ENCODE measurements at places on chromosomes 13 and 19.

GRCh38 chr13:27151798-27152599 is 19.6 kb downstream of the USP12 start:
- DNase-seq: no peak

- DNase-seq: no peak
Observed at GRCh38 chr13:37534181-37534580, 64.4 kb downstream of the POSTN start.

DNA sequence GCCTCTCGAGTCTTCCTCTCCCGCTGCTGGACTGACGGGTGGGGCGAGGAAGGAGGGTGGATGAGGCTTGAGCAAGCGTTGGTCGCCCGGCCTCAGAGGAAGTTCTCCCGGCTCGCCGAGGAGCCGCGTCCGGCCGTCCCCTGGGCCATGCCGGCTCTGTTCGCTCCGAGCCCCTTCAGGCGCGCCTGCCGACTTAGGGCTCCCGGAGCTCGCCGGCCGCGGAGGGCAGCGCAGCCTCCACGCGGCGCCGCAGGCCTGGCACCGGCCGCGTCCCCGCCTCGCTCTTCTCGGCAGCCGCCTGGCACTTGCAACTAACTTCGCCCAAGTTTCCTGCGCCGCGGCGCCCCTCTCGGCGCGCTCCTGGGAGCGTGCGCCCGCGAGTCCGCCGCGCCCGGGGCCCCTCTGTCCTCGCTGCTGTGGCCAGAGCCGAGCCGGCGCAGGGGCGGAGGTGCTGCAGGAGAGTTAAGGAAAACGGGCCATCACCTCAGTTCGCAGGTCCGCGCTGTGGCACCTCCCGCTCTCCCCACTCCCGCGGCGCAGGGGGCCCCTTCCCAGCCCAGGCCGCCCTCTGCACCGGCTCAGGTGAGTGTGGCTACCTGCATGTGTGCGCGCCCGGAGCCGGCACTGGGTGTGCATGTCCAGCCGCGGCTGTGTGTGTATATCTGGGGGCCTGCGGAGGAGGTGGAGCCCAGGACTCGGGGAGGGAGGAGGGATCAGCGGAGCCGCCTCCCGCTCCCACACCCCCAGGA is 641 bp upstream of the SOX21 start:
- no peak for DNase-seq

DNA sequence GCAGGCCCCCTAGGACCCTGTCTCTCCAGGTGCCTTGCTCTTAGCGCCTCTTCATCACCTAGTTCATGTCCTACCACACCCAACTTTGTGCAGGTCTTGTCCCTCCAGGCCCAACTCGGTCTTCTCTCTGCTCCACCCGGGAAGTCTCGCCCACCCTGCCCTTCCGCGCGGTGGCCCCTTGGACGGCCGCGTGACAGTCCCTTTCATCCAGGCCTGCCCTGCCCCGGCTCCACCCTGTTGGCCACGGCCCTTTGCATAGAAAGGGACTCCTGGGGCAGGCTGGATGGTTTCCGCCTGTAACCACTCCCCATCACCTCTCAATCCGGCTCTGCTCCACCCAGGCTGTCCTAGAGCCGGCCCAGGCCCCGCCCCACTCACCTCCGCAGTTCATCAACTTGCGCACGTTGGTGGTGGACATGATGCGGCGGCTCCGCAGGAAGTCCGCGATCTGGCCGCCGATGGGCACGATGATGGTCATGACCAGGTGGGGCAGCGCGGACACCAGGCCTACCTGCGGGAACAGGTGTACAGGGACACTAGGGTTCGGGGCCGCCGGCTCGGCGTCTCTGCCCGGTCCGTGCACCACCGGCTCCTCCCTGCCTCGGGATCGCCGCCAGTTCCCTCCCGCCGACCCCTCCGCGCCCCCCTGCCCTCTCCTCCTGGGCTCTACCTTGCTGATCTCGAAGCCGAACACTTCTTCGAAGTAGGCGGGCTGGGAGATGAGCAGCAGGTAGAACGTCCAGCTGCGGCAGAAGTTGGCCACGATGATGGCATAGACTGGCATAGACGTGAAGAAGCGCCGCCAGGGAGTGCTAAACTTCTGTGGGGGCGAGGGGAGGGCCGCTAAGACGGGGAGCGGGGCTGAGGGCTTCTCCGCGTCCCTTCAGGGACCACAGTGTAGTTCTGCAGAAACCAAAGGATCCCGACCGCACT is 7.2 kb downstream of the GFY start:
- DNase-seq: no peak

- DNase-seq: no peak
Observed at GRCh38 chr19:4717966-4718701, 5.5 kb downstream of the DPP9 start.

- no peak for DNase-seq
Observed at GRCh38 chr13:44336934-44337333, 36.7 kb upstream of the SERP2 start.

DNA sequence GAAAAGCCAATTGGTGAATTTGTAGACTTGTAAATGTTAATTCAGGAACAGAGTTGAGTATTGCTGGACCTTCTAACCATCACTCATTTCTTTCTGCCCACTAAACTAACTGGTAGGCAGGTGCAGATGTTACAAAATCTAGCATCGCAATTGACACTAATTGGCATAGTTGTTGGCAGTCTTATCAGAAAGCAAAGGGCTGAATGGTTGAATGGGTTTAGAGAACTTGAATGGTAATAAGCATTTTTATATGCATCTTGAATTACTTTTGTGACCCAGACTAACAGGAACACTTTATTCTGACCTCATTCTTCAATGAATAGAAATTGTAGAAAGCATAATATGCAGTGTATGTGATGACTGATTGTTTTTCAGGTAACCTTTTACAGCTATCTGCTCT is 189.1 kb downstream of the GGACT start:
- DNase-seq: no peak

DNA sequence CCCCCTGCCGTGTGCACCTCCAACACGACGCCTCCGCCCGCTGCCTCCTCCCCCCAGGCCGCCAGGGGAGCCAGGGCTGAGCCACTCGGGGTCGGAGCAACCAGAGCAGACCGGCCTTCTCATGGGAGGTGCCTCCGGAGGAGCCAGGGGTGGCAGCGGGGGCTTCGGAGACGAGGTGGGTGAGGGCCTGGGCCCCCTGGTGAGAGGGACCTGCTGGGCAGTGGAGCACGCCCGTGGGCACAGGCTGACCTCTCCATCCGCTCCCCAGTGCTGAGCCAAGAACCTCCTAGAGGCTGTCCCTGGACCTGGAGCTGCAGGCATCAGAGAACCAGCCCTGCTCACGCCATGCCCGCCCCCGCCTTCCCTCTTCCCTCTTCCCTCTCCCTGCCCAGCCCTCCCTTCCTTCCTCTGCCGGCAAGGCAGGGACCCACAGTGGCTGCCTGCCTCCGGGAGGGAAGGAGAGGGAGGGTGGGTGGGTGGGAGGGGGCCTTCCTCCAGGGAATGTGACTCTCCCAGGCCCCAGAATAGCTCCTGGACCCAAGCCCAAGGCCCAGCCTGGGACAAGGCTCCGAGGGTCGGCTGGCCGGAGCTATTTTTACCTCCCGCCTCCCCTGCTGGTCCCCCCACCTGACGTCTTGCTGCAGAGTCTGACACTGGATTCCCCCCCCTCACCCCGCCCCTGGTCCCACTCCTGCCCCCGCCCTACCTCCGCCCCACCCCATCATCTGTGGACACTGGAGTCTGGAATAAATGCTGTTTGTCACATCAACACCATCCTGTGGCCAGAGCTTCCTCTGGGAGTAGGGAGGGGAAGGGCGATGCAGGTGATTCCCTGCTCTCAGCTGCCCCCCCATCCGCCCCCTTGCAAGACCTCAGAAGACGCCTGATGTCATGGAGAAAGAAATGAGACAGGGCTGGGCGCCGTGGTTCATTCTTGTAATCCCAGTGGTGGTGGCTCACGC is 12.0 kb downstream of the BCAM start:
- DNase-seq: no peak

- DNase-seq: no peak
Observed at GRCh38 chr13:90187478-90188350, 1159.8 kb upstream of the MIR17HG start.

GRCh38 chr19:6737873-6738786 is 750 bp upstream of the GPR108 start:
- peak; percentile 68 for DNase-seq

- no peak for DNase-seq
Observed at GRCh38 chr13:66048888-66049287, 1181.2 kb downstream of the PCDH9 start.

GRCh38 chr13:113990321-113990837 is 16.5 kb upstream of the C13orf46 start:
- DNase-seq: no peak

DNA sequence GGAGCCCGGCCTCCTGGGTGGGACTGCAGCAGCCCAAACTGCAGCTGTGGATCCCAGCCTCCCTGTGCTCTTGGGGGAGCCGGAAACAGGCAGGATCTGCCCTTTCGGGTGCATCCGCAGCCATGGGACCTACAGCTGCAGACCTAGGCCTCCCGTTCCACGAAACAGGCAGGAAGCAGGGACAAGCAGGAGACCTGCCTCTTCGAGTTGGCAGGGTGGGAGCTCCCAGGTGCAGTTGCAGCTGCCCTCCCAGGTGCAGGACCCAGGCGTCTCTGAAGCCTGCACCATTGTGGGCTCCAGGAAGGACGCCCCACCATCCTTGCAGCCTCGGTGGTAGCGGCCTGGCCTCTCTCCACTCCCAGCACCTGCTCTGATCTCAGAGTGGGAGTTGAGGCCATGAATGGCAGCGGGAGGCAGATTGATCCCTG is 189.0 kb upstream of the KLHL1 start:
- DNase-seq: no peak

- DNase-seq: no peak
Observed at GRCh38 chr13:20101467-20102316, 59.2 kb downstream of the GJA3 start.
